ENCODE measurements at places on chromosomes 3 and 15. TPM values are rescaled to one million over a fixed set of nuclear protein-coding genes. Genes with fewer than 3 reads are reported as not detected.

The VEPH1 gene
- total RNA-seq = 0.13 TPM

The SNX22 gene
- total RNA-seq = 0.90 TPM

The CIDEC gene
- 10.4 TPM for total RNA-seq

The TRH gene
- not detected for total RNA-seq

The REC114 gene
- not detected for total RNA-seq

The APOD gene
- total RNA-seq = 0.50 TPM

The AGTR1 gene
- total RNA-seq = 0.40 TPM

The GDPGP1 gene
- total RNA-seq = 5.6 TPM

The CDHR4 gene
- total RNA-seq = 0.44 TPM

The POTEB gene
- total RNA-seq = not detected

The FES gene
- 0.45 TPM for total RNA-seq

The KIF15 gene
- 7.3 TPM for total RNA-seq

The PROK2 gene
- total RNA-seq = not detected

The PDHB gene
- total RNA-seq = 67.8 TPM

The XCR1 gene
- total RNA-seq = not detected

The BOC gene
- 6.5 TPM for total RNA-seq

The PAQR5 gene
- total RNA-seq = 88.0 TPM

The RTP4 gene
- total RNA-seq = not detected

The MAGI1 gene
- 3.7 TPM for total RNA-seq

The C3orf22 gene
- not detected for total RNA-seq

The ALCAM gene
- 50.4 TPM for total RNA-seq

The TARS3 gene
- 8.0 TPM for total RNA-seq

The CACNA1D gene
- total RNA-seq = 0.61 TPM

The BTLA gene
- not detected for total RNA-seq

The FMN1 gene
- 0.25 TPM for total RNA-seq

The SNRK gene
- 4.8 TPM for total RNA-seq
